ENCODE measurements at places on chromosomes 5 and 9.

- H3K27ac ChIP-seq: no peak overlapping the region
- DNase-seq: peak; percentile 33
- H3K4me3 ChIP-seq: no peak overlapping the region
- no peaks in the 10 kb centered on the region for H3K36me3 ChIP-seq
These were observed 12.0 kb downstream of the PRRX2 start for GRCh38 chr9:129677456-129677855.

DNA sequence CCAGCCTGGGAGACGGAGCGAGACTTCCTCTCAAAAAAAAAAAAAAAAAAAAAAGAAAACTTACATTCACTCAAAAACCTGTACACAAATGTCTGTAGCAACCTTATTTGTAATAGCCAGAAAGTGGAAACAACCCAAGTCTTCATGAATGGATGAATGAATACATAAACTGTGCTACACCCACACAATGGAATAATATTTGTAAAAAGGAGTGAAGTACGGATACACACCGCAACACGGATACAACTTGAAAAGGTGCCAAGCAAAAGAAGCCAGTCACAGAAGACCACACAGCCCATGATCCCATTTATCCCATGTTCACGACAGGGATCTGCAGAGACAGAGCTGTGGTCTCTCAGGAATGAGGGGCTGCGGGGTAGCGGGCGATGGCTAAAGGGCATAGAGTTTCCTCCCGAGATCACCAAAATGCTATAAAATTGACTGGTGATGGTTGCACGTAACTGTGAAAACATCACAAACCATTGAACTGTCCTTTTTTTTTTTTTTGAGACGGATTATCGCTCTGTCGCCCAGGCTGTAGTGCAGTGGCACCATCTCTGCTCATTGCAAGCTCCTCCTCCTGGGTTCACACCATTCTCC lies 76.2 kb upstream of the COL5A1 start:
- no peak for DNase-seq
- H3K27ac ChIP-seq: no peak overlapping the region

DNA sequence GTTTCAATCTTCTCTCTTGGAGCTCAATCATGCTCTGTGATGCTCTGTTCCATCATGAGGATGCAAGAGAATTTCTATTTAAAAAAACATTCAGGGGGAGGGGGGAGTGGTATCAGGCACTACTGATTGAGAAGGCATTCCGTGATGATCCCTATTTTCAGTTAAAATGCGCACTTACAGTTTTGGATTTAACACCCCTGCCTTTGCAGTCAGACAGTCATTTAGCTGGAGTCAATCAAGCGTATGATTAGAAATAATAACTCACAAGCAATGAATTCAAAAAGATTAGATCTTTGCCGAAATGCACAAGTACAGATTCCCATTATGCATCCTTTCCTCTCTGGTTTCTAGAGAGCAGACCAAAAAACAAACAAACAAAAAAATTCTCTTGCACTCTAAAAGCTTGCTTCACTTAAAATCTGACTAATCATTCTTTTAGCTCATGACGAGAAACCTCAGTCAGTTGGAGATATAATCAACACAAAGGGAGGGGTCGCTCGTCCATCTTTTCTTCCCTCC lies 55.4 kb downstream of the EFNA5 start:
- no peak for DNase-seq
- no peaks in the 10 kb centered on the region for H3K4me1 ChIP-seq
- no peaks in the 10 kb centered on the region for H3K27me3 ChIP-seq

GRCh38 chr5:62111428-62111827 lies 194.6 kb upstream of the KIF2A start:
- H3K36me3 ChIP-seq: no peaks in the 10 kb centered on the region
- H3K4me3 ChIP-seq: no peak overlapping the region
- no peak for DNase-seq
- H3K4me1 ChIP-seq: no peaks in the 10 kb centered on the region

- no peak overlapping the region for H3K4me3 ChIP-seq
- no peak overlapping the region for H3K27ac ChIP-seq
- no peaks in the 10 kb centered on the region for H3K27me3 ChIP-seq
- H3K4me1 ChIP-seq: no peaks in the 10 kb centered on the region
- no peak for DNase-seq
These were observed 9.9 kb downstream of the PHAX start for GRCh38 chr5:126610616-126611015.

DNA sequence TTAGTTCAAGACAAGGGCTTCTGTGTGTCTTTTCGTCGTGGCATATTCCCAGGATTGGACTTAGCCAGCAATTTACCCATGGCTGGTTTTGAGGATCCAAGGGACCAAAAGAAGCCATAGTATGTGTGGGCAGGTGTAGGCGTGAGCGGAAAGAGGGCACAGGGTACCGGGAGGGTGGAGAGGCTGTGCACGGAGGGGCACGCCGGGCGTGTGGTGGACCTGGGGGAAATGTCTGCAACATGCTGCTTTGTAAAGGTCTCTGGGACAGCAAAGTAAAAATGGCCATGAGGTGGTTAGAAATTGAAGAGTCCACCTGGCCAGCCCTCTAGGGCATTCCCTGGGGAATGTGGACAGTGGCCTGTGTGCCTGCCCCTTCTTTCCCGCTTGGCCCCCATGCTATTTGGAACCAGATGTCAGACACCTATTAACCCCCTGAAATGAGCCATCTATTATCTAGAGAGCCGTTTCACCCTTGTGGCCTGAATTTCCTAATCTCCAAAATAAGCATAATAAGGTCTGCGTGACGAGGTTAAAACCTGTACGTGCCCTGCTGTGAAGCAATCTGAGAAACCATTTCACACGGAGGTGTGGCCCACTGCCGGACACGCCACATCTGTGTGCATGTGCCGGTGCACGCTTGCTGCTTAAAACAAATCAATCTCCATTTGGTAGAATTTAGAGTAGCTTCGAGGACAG lies 5.1 kb downstream of the FLT4 start:
- no peak for DNase-seq
- peaks cover 63% of the 10 kb centered on the region for H3K27me3 ChIP-seq
- no peak overlapping the region for H3K4me3 ChIP-seq
- H3K4me1 ChIP-seq: peaks cover 7% of the 10 kb centered on the region
- H3K36me3 ChIP-seq: no peaks in the 10 kb centered on the region
- no peak overlapping the region for H3K27ac ChIP-seq

DNA sequence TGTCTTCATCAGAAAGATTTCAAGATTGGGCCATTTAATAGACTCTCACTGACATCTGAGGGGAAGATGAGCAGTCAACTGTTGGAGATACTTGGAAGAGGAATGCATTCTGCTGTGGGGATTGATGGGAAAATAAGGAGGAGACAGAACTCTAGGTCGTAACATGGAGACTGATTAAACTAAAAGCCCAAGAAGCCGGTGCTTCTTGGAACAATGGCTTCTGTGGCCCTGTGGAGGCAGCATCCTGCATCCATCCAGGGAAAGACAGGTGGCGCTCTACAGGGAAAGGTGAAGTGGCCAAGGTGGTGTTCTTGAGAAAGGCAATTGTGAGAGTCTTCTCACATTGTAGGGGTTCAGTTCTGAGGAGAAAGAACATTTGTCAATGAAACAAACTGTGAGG lies 31.3 kb downstream of the ZFAND5 start:
- H3K4me3 ChIP-seq: no peak overlapping the region
- peak; percentile 11 for DNase-seq
- no peaks in the 10 kb centered on the region for H3K4me1 ChIP-seq
- H3K36me3 ChIP-seq: no peaks in the 10 kb centered on the region
- no peak overlapping the region for H3K27ac ChIP-seq
- H3K27me3 ChIP-seq: peaks cover 4% of the 10 kb centered on the region

GRCh38 chr5:178152491-178153444 lies 917 bp downstream of the NHP2 start:
- no peak for DNase-seq
- H3K27me3 ChIP-seq: no peaks in the 10 kb centered on the region
- peaks cover 9% of the 10 kb centered on the region for H3K4me1 ChIP-seq
- peaks cover 50% of the 10 kb centered on the region for H3K36me3 ChIP-seq

DNA sequence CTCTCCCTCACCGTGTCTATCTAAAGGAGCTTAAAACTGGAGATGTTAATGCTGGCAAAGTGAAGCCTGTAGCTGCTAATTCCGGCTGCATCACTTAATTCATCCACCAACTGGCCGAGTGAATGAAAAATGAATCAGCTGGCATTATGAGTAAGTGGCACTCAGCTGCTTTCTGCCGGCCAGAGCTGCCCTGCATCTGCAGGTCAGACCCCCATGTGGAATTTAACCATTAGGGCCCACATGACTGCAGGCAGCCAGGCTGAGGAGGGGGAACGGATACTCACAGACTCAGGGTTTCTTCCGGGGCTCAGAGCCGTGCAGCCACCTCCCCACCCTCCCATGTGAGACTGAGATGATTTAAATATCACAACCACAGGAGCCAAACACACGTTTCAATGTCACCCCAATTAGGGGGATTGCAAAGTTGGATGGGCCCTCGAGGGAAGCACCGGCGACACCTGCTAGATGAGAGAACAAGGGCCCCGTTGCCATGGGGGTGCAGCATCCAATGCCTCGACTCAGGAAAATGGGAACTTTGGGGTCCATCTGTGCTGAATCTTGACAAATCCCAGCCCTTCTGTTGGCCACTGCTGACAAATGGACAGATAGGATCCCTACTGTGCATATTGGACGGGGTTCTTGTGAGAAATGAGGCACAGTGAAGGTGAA lies 115.6 kb upstream of the ALDH1B1 start:
- no peak for DNase-seq
- H3K27ac ChIP-seq: no peak overlapping the region
- H3K4me1 ChIP-seq: no peaks in the 10 kb centered on the region
- no peaks in the 10 kb centered on the region for H3K36me3 ChIP-seq
- no peak overlapping the region for H3K4me3 ChIP-seq
- H3K27me3 ChIP-seq: peaks cover 41% of the 10 kb centered on the region
